A549 treated with ZK216348 at 1 μM for 4 hours (cell line): ENCODE measurements at places on chromosomes 7 and 10. TPM values are rescaled to one million over a fixed set of nuclear protein-coding genes. Genes with fewer than 3 reads are reported as not detected.

Gene SPDYE1
- not detected in 5 replicates for total RNA-seq

Gene ARID5B
- 1.4 to 2.4 TPM (median 2.0 TPM) in 5 replicates for total RNA-seq

Gene C1GALT1
- total RNA-seq: 26.6 to 34.3 TPM (median 31.8 TPM) in 5 replicates

Gene CCL26
- 6.8 to 11.4 TPM (median 7.4 TPM) in 5 replicates for total RNA-seq

Gene AKAP9
- total RNA-seq: 11.7 to 29.0 TPM (median 16.6 TPM) in 5 replicates

Gene HTR5A
- not detected in 5 replicates for total RNA-seq

Gene ASB10
- not detected in 5 replicates for total RNA-seq

Gene FAM13C
- total RNA-seq: not detected in 5 replicates

Gene TMUB1
- 25.0 to 62.9 TPM (median 56.1 TPM) in 5 replicates for total RNA-seq

Gene SPAM1
- not detected in 5 replicates for total RNA-seq

Gene OPALIN
- not detected in 5 replicates for total RNA-seq

Gene FAM221A
- total RNA-seq: 0.15 to 0.60 TPM (median 0.22 TPM) in 5 replicates

Gene CYTH3
- total RNA-seq: 21.9 to 28.6 TPM (median 26.8 TPM) in 5 replicates

Gene PLXNA4
- total RNA-seq: 0.49 to 1.6 TPM (median 0.74 TPM) in 5 replicates
